ENCODE measurements at places on chromosomes 11 and 22.

DNA sequence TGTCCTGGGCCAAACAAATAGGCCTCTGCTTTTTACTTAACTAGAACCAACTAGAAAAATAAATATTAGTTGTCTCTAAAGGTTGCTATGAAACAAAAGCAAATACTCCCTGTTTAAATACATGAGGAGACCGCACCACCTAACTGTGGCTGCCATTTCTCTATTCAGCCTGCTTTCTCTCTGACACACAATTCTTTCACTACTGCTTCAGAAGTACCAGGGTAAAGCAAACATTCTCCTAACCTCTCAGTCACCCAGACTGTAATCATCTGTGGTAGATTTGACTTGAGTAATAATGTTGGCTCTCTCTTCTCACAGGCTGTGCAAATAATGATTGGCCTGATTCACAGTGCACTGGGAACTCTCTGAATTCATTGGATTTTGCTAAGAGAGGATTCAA, 41.0 kb upstream of the MS4A8 start:
- no peak for DNase-seq

DNA sequence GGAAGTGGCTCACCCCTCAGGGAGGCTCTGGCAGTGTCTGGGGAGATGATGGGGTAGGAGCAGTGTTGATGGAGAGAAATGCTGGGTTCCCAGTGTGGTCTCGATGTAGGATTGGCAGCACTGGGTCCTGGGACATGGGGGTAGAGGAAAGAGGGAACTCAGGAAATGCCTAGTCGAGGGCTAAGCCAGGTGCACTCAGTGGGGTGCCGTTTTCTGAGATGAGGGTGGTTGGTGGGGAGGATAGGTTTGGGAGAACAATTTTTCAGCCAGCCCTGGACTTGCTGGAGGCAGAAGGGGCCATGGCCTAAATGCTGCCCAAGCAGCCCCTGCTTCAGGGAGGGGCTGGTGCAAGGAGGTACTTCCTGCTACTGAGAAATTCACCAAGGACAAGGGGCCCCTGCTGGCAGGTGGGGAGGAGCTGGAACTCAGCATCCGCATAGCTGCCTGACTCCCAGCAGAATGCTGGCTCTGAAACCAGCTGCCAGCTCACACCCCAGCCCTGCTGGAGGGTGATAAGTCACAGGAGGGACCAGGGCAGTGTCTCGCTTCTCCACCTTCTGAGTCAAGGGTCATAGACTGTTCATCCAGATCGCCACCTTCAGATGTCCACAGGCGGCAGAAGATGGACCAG, 6.0 kb downstream of the CCDC157 start:
- no peak for DNase-seq

DNA sequence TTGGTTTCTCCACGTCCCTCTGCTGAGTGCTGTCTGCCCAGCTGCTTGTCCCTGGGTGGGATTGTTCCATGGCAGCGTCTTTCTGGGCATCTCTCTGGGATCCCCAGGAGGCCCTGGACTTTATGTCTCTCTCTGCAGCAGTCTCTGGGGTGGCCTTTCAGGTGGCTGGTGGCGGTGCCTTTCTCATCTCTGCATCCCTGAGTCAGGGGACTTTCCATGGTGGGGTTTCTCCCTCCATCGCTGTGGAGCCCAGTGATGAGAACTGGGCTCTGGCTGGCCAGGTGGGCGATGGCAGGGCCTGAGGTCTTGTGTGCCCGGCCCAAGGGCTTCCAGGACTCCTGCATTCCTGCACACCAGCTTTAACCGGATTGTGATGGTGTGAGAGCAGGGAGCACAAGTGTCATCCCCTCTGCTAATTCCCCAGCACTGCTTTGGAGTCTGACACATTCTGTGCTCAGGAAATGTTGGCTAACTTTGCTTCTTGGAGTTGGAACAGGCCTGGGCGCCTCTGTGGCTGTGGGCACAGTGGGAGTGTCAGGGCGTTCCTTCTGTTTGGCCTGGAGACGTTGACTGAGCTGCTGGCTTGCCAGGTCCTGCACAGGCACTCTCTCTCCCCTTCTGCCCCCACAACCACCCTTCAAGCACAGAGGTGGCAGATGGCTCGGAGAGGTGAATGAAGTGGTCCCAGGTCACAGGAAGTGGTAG, 27.9 kb downstream of the FAM83F start:
- DNase-seq: no peak

DNA sequence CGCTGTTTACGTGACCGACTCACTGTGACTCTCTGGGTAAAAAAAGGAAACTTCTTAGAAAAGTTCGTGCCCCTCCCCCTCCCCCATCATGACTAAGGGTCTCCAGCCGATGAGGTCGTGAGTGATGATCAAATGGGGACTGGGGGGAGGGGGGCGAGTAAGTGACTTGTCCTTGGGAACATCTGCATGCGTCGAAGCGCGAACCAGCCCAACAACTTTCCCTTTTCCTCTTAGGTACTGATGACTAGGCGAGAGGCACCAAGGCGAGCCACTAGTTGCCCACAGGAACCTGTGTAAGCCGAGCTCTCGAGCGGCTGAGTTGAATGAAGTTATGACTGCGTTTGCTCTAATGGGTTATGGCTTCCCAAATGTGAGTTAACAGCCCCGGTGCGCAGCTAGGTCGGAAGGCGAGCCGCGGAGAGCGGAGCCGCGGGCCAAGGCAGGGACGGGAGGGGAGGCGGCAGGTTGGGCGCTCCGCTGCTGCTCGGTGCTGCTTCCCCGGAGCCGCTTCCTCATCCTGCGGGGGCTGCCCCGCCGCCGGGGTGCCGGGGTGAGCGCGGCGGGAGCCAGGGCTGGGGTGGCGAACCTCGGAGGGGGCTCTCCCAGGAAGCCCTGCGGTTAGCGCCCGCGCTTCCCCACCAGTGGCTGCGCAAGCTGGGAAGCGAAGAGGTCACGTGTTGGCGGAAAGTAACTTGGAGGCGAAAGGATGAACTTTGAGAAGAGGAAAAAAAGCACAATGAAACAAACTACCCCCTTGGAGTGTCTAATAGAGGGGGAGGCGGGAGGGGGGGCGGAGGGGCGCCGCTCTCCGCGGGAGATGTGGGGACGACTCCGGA, 22.1 kb upstream of the BDNF start:
- no peak for DNase-seq

GRCh38 chr11:121236115-121237001, 56.2 kb upstream of the SC5D start:
- no peak for DNase-seq

- no peak for DNase-seq
Measured at GRCh38 chr11:2168286-2169004, 3.2 kb downstream of the TH start.

DNA sequence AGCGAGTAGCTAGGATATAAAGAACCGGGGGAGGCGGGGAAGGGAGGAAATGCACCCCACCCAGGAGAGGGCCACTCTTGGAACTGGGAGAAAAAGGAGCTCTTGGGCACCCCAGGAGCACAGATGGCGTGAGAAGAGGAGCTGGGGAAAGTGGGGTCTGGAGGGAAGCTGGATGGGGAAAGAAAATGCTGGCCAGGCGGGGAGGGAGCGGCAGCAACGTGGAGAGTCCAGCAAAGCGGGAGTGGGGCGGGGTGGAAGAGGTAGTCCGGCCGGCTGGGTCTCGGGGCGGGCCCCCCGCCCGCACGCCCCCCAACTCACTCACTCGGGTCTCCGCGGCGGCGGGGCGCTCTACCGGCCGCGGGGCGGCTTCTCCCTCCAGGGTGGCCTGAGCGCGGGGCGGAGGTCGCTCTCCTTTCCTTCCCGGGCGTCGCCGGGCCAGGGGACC, 522 bp downstream of the TOB2 start:
- peak; percentile 50 for DNase-seq

DNA sequence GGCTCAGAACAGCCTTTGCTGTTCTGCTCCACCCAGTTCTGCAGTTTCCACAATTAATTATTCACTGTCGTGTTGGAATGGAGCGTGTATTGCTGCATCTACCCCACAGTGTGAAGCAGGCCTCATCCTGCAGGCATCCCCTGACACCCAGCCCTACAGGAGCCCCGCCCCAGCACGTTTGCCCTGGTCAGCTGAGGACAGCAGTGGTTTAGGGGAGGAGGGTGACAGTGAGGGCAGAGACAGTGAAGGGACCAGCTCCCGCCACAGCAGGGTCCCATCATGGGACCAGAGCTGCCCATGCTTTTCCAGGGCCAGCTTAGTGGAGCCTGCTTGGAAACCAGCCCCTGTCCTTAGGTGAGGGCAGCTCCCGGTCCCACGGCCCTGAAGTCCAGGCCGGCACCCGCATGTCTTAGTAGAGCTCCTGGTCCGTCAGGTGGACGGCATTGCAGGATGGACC, 273.0 kb downstream of the TBC1D22A start:
- no peak for DNase-seq

GRCh38 chr11:5277807-5278382, 8.2 kb upstream of the HBE1 start:
- no peak for DNase-seq

GRCh38 chr11:119210050-119210449, 3.9 kb downstream of the CBL start:
- no peak for DNase-seq

GRCh38 chr22:37472418-37473006, 13.7 kb downstream of the MFNG start:
- no peak for DNase-seq

- DNase-seq: no peak
Measured at GRCh38 chr11:100888836-100889235, 201.7 kb downstream of the ARHGAP42 start.

GRCh38 chr11:134565343-134565891, 153.4 kb upstream of the B3GAT1 start:
- no peak for DNase-seq

DNA sequence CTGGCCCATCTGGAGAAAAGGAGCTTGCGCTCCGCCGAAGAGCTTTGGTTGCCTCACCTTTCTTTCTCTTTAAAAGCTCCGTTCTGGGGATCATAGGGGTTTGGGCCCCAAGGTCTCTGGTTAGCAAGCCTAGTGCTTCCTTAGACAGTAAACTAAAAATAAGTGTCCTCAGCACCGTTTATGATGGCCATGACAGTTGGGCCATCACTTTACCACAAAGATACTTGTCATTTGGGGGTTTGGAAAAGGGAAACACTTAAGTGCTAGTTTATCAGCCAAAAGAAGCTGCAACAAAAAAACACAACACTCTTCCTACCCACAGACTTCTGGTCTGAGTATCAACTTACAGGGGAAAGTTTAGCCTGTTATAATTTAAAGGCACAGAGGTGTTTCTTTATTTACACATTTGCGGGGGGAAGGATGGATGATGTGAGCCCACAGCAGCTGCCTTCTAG, 88.4 kb upstream of the CD44 start:
- DNase-seq: no peak

DNA sequence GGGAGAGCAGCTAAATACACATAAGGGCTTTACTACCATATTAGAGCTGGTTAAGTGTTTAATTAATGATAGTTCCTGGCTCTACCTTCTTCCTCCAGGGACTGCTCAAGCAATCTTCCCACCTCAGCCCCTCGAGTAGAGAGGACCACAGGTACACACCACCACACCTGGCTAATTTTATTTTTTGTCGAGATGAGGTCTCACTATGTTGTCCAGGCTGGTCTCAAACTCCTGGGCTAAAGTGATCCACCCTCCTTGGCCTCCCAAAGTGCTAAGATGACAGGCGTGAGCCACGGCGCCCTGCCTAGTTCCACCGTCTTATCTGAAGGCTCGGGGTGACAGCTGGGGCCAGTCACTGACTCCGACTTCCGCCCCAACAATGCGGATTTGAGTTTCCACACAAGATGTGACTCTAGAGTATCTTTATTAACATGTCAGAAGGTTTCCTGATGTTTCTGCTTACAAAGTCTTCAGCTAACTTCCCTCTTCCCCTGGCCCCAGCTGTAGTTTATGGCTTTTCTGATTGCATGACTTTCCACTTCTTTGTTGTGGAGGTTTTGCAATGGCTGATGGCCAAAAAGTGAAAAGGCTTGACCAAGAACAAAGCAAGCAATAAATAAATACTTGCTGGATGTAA, 16.8 kb downstream of the TPST2 start:
- DNase-seq: peak; percentile 72

GRCh38 chr11:1827095-1827813, 7.5 kb upstream of the SYT8 start:
- peak; percentile 64 for DNase-seq

GRCh38 chr11:34318111-34319037, 39.4 kb downstream of the ABTB2 start:
- no peak for DNase-seq
